ENCODE measurements at places on chromosomes 5 and 9. TPM values are rescaled to one million over a fixed set of nuclear protein-coding genes. Genes with fewer than 3 reads are reported as not detected.

DNA sequence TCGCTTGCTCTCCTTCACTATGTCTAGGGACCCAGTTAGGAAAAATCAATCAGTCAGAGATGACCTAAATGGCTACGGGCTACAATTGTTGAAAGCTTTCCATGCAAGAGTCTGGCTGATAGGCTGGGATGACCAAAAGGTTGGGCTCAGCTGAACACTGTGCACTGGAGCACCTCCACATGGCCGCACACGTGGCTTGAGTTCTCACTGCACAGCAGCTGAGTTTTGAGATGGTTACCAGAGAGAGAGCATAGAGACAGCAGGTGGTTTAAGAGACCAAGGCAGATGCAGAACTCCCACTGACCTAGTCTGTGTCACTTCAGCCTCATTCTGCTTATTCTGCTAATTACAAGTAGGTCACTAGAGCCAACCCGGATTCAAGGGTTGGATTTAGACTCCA, 2354.8 kb upstream of the C9orf72 start:
- no peak for DNase-seq

DNA sequence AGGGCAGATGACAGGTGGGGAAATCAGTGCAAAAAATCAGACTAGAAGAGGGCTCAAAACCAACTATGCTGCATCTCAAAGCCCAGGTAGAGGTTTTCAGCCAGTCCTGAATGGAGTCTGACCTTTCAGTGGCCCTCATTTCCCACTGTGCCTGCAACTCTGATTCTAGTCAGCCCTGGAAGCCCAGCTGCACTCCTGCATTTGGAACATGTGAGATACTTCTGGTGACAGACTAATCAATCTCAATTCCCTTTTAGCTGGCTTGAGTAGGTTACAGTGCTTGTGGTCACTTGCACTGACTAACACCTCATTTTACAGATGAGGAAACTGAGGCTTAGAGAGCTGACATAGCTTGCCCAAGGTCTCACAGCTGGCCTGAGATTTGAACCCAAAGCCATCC, 7.9 kb upstream of the ACSL6 start:
- DNase-seq: no peak

Gene FGF1
- 28.3 TPM for polyA plus RNA-seq

Gene APBA1
- polyA plus RNA-seq: 13.8 TPM

GRCh38 chr5:66848749-66849641, 252.8 kb downstream of the MAST4 start:
- DNase-seq: no peak

- DNase-seq: no peak
Observed at GRCh38 chr5:179244044-179244443, 101.2 kb downstream of the ADAMTS2 start.

Gene SMIM27
- polyA plus RNA-seq: 13.9 TPM

Measured in right renal cortex interstitium (tissue), 3 donors.